ENCODE measurements at places on chromosomes 11 and 22.

DNA sequence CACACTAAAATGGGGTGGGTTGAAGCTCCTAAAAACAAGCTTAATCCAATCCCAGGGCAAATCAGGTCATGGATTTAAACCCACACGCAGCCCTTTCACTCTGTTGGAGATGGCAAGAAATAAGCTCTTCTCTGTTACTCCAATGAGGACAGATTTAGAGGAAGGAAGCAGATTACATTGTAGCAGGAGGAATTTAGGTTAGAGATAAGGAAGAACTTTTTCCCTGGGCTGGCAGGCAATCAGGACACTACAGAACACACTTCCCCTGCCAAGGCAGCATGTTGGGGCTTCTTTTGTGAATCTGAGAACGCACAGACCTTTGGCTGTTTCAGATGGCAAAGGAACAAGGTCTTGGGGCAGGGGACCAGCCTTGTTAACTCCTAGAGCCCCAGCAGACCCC lies 46.2 kb downstream of the C11orf58 start:
- no peak for DNase-seq

DNA sequence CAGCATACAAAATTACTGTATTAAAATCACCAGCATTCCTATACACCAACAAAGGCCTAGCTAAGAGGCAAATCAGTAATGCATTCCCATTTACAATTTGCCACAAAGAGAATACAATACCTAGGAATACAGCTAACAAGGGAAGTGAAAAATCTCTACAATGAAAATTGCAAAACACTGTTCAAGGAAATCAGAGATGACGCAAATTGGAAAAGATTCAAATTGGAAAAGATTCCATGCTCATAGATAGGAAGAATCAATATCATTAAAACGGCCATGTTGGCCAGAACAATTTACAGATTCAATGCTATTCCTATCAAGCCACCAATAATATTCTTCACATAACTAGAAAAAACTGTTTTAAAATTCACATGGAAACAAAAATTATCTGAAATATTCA lies 123.0 kb upstream of the ANO5 start:
- no peak for DNase-seq

DNA sequence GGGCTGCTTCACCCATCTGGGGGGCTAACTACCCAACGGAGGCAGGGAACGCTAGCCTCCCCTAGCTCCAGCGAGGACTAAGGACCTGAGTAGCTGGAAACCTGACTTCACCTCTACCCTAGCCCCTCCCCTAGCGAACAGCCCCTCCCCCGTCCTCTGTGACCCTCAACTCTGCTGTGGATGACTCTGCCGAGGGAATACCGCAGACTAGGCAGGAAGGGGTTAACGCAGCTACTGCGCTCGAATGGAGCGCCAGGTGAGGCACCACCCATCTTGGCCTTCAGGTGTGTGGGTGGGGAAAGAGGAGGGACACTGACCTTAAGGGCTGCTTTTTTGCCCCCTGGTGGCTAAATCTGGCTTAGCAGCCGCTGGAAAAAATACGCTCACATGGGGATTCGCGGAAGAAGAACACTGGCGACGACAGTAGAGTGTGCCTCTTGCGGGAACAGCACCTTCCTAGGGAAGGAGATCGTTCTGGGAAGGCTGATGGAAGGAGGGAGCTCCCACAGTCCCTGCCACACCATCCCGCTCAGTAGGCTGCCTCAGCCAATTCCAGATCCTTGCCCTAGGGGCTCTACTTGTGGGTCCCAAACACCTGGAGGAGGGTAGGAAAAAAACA lies 4.5 kb upstream of the BCL9L start:
- peak; percentile 89 for DNase-seq

DNA sequence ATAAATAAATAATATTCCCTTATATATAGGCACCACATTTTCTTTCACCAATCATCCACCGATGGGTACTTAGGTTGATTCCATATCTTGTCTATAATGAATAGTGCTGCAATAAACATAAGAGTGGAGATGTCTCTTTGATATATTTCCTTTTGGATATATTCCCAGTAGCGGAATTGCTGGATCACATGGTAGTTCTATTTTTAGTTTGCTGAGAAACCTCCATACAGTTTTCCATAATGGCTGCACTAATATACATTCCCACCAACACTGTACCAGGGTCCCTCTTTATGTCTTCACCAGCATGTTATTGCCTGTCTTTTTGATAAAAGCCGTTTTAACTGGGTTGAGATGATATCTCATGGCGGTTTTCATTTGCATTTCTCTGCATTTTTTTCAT lies 23.6 kb downstream of the PAMR1 start:
- no peak for DNase-seq

DNA sequence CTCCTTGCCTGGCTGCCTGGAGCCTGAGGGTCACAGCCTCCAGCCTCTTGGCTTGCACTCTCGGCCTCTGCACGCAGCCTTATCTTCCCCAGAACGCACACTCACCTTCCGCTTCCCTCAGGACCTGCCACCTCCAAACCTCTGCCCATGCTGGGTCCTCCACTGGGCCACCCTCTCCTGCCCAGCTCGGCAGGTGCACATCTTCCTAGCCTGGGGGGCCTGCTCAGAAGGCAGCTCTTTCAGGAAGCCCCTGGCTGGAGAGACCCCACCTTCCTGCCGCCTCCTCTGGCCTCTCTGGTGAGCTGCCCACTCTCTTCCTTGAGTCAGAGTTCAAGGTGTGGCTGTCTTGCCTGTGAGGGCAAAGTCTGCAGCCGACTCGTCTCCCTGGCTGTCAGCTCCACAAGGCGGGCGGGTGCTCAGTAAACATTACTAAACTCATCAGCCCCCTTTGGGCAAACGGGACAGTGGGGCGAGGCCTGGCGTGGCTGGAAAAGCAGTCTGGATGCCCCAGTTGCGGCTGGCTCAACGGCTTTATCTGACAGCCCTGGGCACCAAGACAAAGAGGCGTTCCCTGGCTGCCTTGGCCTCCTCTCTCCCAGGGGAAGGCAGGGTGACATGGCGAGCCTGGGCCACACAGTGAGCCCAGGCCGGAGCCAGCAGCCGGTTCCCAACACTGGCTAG lies 1.7 kb upstream of the LINC01488 start:
- DNase-seq, result peak; percentile 50

DNA sequence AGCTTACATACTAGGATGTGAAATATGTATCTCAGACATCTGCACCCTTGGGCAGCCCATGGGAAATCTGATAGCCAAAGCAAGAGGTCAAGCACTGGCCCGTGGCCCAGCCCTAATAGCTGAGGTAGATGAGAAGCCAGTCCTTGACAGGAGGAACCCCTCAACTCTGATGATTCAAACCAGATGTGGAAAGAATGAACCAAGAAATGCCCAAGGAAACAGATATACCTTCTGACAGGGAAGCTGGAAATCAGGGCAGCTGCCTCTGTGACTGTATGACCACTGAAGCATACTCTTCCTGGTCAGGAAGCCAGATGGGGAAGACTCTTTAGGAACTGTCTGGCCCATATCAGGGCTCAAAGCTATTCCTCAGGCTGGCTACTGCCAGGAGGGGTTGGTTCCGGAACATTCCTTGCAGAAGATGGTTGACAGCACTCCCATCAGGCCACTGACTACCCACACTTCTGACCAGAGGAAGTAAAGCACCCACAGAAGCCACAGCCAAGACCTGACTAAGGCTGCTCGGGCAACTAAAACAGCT lies 124.2 kb downstream of the SWAP70 start:
- no peak for DNase-seq

- DNase-seq, result peak; percentile 61
Measured at GRCh38 chr11:117822074-117823033, 2.2 kb downstream of the FXYD2 start.

- no peak for DNase-seq
Measured at GRCh38 chr22:24184057-24184798, 2.9 kb downstream of the SUSD2 start.

DNA sequence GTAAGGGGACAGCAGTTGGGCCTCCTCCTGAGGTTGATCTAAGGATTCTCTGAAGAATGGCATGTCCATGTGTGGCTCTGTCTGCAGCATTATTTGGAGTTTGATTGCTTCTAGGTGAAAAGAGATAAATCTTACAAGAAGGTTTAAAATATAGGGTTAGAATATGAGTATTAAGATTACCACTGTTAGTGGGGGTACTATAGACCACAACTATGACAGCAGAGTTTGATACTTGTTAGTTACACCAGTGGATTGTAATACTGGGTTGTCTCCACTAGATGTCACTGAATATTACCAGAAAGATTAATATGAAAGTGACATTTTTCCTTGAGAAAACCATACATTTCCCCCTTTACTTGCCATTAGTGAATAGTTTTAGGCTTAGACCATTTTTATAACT lies 47.9 kb downstream of the ZNF280B start:
- no peak for DNase-seq

GRCh38 chr11:94325681-94326080 lies 21.3 kb downstream of the IZUMO1R start:
- peak; percentile 54 for DNase-seq

GRCh38 chr11:133896028-133896427 lies 50.7 kb upstream of the SPATA19 start:
- no peak for DNase-seq

- DNase-seq, result no peak
Measured at GRCh38 chr22:44463151-44463550, 34.9 kb downstream of the RTL6 start.

- no peak for DNase-seq
Measured at GRCh38 chr11:23769214-23769613, 727.6 kb upstream of the LUZP2 start.

GRCh38 chr11:24896118-24896835 lies 399.4 kb downstream of the LUZP2 start:
- DNase-seq, result no peak

- DNase-seq, result no peak
Measured at GRCh38 chr11:60065801-60066200, 9.3 kb downstream of the MS4A3 start.

DNA sequence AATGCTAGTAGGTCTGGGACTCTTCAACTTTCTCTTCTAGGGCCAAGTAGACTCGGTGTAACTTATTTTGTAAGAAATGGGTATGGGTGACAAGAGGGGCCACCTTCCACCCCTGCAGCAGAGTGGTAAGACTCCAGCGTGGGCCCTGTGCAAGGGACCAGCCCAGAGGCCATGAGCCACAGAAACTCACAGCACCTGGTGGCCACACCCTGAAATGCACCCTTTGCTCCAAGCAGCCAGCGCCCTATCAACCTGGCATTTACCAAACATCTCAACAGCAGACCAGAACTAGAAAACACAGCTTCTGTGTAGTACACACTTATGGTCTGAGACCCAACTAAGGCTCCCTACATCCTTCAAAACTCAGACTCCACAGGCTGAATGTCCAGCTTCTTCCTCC lies 5.7 kb downstream of the CDCA5 start:
- DNase-seq, result peak; percentile 77

- no peak for DNase-seq
Measured at GRCh38 chr11:80779905-80780605, 1339.2 kb upstream of the TENM4 start.

DNA sequence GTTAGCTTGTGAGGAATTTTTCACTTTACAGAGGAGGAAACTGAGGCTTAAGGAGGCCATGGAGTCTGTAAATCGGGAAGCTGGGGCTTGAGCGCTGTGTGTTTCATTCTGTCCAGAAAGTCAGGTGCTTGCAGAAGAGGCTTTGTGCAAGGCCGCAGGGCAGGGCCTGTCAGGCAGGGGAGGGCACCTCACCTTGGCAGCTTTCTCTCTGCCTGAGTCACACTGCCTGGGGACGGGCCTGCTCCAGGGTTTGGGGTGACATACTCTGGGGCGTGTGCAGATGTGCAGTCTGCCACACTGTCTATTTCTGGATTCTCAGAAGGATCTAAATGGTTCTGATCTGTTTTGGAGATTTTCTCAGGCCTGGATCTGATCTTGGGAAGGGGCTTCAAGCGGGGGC lies 8.4 kb downstream of the INCENP start:
- no peak for DNase-seq

DNA sequence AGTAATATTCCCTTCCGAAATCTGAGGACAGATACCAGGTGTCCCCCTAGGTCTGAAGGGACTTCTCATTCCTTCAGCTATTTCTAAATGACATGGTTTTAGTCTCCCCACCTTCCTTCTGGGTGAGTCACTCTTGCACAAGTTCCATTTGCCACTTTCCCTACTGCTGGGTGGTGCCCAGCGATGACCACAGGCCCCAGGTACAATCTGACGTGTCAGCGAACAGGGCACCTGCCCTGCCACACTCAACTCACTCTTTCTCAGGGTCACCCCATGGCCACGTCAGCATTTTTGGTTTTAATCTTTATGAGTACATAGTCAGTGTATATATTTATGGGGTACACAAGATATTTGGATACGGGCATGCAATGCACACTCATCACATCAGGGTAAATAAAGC lies 17.2 kb downstream of the POU2AF1 start:
- DNase-seq, result peak; percentile 56

GRCh38 chr22:22999523-22999922 lies 70.8 kb upstream of the GNAZ start:
- no peak for DNase-seq

- peak; percentile 19 for DNase-seq
Measured at GRCh38 chr11:75562836-75563484, 907 bp downstream of the SERPINH1 start.

DNA sequence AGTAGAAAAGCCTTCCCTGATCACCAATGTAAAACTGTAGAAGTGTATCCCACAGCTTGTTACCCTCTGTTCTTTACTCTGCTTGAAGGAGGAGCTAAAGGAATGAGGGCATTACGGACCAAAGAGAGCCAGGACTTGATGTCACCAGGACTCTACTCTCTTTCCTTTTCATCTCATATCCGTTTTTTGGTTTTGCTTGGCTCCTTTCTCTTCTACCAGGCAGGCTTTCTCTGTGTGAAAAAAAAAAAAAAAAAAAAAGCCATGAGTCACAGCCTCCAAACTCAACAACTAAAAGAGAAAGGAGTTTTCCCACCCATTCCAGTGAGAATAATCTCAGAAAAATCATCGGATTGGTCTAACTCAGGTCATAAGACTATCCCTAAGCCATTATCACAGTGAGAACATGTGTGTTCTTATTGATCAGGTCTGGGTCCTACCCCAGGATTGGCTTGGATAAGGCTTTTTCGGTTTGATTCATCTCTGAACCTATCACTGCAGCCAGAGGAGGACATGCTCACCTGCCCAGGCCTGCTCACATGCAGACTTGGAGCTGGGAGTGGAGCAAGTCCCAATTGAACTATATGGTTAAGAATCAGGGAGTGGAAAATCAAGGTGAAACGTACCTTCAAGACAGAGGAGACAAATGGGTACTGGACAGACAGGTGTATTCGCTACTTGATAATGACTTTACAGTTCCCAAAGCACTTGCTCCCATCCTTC lies 19.4 kb upstream of the LRRC55 start:
- DNase-seq, result no peak

DNA sequence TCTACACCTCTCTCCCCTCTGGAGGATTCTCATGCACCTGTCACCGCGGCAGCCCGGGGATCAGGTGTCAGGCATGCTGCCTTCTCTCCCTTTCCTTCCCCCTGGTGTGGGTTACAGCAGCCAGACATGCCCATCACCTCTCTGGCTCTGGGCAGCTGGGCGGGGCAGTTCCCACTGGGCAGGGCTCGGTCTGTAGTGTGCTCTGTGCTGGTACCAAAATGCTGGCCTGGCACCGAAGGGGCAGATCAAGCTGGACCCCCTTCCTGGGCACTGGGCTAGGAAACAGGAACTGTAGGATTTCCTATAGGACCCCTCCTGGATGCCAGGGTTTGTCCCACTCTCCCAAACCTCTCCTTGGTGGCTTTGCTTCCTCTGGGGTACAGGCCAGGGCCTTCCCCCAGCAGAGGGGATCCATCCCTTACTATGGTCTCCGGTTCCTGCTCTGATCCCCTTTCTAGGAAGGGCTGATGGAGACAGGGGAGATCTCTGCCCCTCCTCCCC lies 821 bp downstream of the GAL3ST1 start:
- DNase-seq, result peak; percentile 61

GRCh38 chr11:60376601-60377000 lies 1.7 kb upstream of the MS4A7 start:
- DNase-seq, result no peak

- DNase-seq, result no peak
Measured at GRCh38 chr11:60870733-60871377, 3.5 kb downstream of the ZP1 start.
